PC-3 (cell line): ENCODE measurements at places on chromosomes 4 and X. TPM values are rescaled to one million over a fixed set of nuclear protein-coding genes. Genes with fewer than 3 reads are reported as not detected.

Gene RHOXF2
- not detected in 2 replicates for total RNA-seq

Gene MTTP
- total RNA-seq: 0.33 TPM in 1 of 2 replicates, not detected in the other

Gene CHRDL1
- total RNA-seq: 0.40 and 0.47 TPM in 2 replicates

GRCh38 chrX:32137525-32137924, 1065.7 kb upstream of the FTHL17 start:
- H3K27ac ChIP-seq: no peak overlapping the region
- no peak for DNase-seq
- no peaks in the 10 kb centered on the region for H3K36me3 ChIP-seq
- H3K27me3 ChIP-seq: no peaks in the 10 kb centered on the region

DNA sequence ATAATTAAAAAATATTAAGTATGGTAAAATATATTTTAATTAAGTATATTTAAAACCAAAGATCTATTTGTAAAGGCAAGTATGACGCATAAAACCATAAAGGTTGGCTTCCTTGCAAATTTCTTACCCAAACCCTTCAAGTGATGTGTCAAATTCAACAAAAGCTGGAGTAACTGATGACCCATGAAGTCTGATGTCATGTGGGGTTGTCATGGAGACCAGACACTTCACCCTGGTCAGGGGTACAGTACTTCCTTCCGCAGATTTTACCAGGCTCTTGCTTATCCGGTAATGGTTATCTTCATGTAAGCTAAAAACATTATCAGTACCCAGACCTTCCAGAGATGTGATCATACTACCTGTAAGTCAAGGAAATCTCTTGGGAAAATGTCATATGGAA, 170.1 kb downstream of the WDFY3 start:
- peaks cover 8% of the 10 kb centered on the region; the same call in 1 of the 2 replicates for H3K36me3 ChIP-seq
- H3K4me3 ChIP-seq: no peak overlapping the region
- no peaks in the 10 kb centered on the region for H3K27me3 ChIP-seq
- no peak for DNase-seq

DNA sequence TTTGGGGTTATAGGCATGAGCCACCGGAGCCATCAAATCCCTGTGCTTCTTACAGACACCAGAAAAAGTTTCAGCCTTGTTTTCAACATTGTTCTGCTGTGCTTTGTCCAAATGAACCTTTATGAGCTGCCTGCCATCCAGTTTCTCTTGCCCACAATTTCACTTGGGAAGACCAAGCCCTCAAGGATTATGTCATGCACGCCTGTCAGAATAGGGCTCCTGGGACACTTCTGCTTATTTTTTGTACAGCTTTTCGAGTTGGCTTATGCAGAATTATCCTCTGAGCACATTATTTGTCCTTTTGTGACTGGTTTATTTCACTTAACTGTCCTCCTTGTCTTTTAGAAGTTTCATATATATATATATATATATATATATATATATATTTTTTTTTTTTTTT, 16.2 kb downstream of the UBE2K start:
- H3K36me3 ChIP-seq: no peaks in the 10 kb centered on the region
- no peak overlapping the region for H3K27ac ChIP-seq
- no peaks in the 10 kb centered on the region for H3K27me3 ChIP-seq
- H3K4me3 ChIP-seq: no peak overlapping the region
- no peak for DNase-seq
- no peaks in the 10 kb centered on the region for H3K4me1 ChIP-seq

- H3K36me3 ChIP-seq: no peaks in the 10 kb centered on the region
- H3K27me3 ChIP-seq: no peaks in the 10 kb centered on the region
- no peak overlapping the region for H3K4me3 ChIP-seq
- H3K27ac ChIP-seq: no peak overlapping the region
- peaks cover 67% of the 10 kb centered on the region for H3K4me1 ChIP-seq
Measured at GRCh38 chrX:107728371-107729099, 47.1 kb downstream of the TSC22D3 start.

DNA sequence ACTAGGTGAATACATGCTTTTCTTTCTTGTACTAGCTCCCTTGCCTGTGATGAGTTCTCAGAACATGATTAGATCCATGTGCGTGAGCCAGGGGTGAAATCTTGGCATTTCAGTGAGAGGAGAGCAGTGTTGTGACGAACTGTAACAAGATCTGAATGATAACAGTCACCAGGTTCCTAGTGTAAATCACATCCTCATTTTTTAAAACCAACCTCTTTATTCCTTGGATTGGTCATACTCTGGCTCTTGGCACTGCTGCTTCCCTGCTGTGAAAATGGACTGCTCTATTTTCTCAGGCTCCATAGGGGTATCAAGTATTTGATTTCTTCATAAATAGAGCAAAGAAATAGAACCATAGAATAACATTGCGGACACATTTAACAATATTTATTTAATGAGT, 206.3 kb downstream of the SLC4A4 start:
- H3K36me3 ChIP-seq: no peaks in the 10 kb centered on the region
- H3K27me3 ChIP-seq: no peaks in the 10 kb centered on the region
- H3K4me1 ChIP-seq: peaks cover 5% of the 10 kb centered on the region
- no peak overlapping the region for H3K4me3 ChIP-seq

DNA sequence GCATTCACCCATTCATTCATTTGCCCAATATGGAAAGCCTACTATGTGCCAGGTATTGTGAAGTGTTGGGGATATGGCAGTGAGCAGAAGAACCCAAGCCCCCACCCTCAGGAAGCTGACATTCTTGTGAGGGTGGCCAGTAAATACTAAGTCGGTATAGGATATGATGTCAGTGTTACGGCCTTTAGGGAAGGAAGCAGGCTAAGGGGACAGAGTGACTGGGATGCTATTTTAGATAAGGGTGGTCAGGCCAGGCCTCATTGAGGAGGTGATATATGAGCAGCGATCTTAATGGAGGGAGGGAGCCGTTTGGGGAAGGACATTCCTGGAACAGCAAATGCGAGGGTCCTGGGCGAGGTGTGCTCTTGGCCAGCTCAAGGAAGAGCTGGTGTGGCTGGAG, 2.0 kb downstream of the ATP6AP1 start:
- H3K36me3 ChIP-seq: no peaks in the 10 kb centered on the region; the same call in 1 of the 2 replicates
- H3K27ac ChIP-seq: no peak overlapping the region
- no peak for DNase-seq
- H3K4me1 ChIP-seq: peaks cover 23% of the 10 kb centered on the region
- H3K4me3 ChIP-seq: no peak overlapping the region

- no peak overlapping the region for H3K4me3 ChIP-seq
- no peaks in the 10 kb centered on the region for H3K27me3 ChIP-seq
- no peak overlapping the region for H3K27ac ChIP-seq
- no peaks in the 10 kb centered on the region for H3K36me3 ChIP-seq
Measured at GRCh38 chr4:132504438-132504837, 644.7 kb upstream of the PCDH10 start.
